ENCODE measurements at places on chromosomes 1 and 21. TPM values are rescaled to one million over a fixed set of nuclear protein-coding genes. Genes with fewer than 3 reads are reported as not detected.

The AMPD2 gene
- total RNA-seq = 37.2 TPM

The HFM1 gene
- total RNA-seq = 0.25 TPM

The RNF186 gene
- not detected for total RNA-seq

The PDPN gene
- 70.3 TPM for total RNA-seq

GRCh38 chr1:77796695-77797405 lies 17.4 kb downstream of the MIGA1 start:
- peak; percentile 99 for DNase-seq

GRCh38 chr1:246067432-246068216 lies 439.5 kb downstream of the SMYD3 start:
- no peak for DNase-seq

DNA sequence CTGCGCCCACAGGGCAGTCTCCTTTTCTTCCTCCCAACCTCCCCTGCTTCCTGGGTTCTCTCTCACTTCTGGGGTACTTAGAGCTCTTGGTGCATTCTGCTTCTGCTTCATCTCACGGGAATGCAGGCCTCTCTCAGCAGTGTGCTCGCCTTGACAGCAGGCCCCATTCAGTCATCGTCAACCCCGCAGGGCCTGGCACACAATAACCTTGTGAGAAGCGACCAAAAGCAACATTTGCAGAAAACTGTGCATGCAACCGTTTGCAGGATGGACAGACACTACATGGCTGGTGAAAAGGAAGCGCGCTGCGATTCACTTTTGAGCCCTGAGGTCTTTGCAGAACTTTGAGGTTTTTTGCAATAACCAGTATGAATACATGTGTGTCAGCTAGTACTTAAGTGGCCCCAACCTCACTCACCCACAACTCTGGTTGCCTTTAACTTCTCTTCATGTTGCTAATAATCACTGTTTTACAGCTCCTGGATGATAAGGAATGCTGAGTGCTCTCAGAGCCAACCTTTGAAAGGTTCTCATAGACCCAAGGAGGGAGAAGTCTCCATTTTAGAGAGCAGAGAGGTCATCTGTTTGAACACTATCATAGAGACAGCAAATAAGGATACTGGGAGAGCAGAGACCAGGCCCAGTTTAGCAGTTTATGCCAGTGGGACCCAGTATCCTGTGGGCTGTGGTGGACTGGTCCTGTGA lies 2.5 kb upstream of the CD160 start:
- DNase-seq = no peak

DNA sequence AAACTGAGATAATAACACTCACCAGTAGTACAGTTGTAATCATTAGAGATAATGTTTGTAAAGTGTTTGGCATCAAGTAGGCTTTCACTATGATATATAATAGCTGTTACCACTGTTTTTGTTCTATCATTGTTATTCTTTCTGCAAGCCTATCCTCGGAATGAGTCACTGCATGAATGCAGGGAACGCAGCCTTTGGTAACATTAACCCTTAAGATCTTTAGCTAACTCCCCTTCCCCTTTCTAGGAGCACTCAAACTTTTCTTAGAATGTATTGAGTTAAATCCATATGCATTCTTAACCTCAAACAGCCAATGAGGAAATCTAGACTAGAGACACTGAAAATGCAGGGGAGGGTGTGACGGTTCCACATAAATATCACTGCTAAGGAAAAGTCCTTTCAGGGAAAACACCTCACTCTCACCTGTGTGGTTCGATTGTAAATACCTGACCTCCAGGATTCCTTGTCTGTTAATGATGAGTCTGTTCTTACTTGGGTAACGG lies 467.3 kb downstream of the SETD4 start:
- peak; percentile 37 for DNase-seq

GRCh38 chr1:43058545-43059360 lies 100.1 kb upstream of the SLC2A1 start:
- peak; percentile 5 for DNase-seq

- no peak for DNase-seq
Measured at GRCh38 chr1:220056374-220056773, 10.1 kb upstream of the EPRS1 start.

GRCh38 chr1:107776900-107777663 lies 187.9 kb downstream of the VAV3 start:
- DNase-seq = no peak

Data from dermis microvascular lymphatic vessel endothelial cell (primary cell).